ENCODE measurements at places on chromosomes 13 and 19.
A peak's percentile ranks its signal among the peaks of the same experiment; 100 is the strongest.

DNA sequence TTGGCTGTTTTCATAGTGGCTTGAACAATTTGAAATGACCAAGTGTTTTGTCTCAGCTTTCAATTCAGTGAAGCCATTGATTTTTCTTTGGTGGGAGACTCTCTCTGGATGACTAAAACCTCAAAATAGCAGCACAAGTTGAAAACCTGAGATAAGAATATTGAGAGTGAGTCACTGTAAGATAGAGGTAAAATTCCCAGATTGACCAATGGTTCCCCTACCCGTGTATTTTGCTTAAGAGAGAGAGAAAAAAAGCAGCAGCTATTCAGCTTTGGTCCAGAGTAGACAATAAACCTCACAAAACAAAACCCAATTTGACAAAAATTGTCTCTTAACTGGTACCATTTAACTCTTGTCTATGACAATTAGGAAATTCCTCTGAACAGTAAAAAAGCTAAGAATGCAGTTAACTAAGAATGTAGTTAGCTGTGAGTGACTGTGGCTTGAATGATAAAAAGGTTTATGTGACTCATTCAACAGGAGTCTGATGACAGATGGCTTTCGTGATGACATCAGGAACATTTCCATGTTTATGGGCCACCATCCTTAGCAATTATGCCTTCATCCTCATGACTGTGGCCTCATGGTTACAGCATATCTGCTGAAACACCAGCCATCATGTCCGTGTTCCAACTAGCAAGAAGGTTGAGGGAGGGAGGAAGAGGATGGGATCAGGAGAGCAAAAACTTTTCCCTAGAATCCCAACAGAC, 356.9 kb downstream of the NDFIP2 start:
- no peak for DNase-seq

DNA sequence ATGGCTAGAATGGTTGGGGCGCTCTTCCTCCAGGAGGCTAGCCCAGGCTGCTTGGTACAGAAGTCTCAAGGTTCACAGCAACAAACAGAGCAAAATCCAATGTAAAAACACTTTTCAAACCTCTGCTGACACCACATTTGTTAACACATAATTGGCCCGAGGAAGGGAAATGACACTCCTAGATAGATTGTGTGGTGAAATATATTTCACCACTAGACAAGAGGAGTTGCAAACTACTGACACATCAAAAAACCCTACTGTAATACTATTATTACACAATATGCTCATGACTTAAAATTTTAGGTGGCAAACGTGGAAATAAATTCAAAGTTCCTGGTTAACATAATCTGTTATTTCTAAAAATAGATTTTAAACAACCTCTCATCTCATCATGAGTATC, 643.6 kb downstream of the PCDH9 start:
- no peak for DNase-seq

- DNase-seq = no peak
These were observed 31.8 kb downstream of the CACNG6 start for GRCh38 chr19:54023191-54023590.

DNA sequence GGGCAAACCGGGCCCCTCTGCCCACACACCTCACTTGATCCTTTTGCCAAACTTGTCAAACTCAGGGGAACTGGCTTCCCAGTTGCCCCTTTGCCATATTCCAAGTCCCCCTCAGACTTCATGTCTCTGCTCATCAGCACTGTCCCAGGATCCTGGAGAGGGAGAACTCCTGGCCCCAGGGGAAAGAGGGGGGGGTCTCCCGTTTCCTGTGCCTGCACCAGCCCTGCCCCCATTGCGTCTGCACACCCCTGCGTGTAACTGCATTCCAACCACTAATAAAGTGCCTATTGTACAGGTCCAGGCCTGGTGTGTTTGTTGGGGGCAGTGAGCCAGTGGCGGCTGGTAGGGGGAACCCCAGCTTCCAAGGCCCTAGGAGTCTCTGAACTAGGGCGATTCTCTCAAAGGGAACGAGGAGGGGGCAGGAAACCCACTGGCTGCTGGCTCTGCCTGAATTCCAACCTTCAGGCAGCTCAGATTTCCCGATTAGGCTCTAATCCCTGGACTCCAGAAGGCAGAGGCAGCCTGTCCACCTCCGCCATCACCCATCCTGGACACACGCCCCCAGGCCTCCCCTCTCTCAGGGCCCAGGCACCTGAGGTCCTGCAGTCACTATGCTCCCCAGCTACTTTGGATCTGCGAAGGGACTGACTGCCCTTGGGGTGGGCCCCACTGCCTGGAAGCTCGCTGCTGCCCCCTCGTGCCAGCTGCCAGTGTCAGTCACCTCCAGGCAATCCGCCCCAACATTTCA, 9.7 kb upstream of the ILF3 start:
- DNase-seq = peak; percentile 73

- no peak for DNase-seq
These were observed 47.1 kb downstream of the INSR start for GRCh38 chr19:7247155-7247554.

- DNase-seq = no peak
These were observed 146.9 kb downstream of the DCLK1 start for GRCh38 chr13:35984287-35984686.

DNA sequence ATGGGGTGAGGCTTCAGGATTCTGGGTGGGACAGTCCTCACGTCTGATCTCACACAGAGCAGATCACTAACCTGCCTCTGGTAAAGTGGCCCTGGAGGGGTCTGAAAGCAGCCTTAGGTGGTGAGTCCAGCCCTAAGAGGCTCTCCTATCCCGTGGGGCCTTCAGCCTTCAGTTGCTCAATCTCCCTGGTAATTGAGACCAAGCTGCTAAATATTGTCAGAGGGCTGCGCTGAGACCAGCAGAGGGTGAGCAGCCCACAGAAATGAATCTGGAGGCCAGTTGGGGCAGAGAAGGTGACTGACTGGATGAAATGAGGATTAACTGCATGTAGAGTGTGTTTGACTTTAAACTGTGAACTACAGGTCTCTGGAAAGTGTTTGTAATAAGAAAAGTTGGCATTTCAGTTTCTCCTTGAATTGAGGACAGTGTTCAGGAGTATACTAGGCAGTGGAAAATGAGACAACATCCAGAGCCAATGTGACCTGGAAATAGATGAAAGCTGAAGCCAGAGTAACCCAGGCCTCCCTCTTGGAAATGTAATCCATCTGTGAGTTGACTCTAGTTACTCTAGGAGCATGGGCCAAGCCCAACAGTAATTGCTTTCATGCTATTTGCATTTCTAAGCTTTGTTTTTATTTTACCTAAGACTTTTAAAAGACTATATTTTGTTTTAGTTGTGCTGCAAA, 14.3 kb upstream of the HSPH1 start:
- no peak for DNase-seq

DNA sequence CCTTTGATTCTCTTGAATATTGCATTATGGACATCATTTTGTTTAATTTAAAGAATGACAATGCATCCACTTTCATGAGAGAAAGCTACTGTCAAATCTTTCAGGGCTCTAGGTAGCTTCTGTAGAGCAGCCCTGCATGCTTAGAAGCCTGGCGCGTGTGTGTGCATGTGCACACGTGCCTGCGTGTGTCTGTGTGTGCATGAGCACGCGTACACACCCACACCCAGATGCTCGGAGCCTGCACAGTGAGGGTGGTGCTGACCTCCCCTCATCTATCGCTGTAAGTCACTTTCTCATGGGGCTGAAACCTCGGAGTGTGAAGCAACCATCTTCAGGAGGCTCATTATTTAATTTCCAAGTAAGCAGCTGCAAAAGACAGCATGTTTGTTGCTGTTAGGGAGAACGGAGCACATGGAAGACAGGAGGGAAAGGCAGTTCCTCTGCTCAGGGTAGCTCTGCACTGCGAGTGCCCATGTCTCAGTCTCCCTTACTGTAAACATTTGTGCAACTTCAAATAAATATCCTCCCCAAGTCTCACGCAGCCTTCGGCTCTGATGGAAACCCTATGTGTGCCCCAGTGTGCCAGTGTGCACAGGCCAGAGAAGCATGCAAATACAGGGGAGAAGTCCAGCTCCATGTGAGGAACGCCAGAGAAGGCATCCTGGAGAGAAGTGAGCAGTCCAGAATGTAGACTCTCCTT, 22.8 kb downstream of the TSHZ3 start:
- no peak for DNase-seq

- no peak for DNase-seq
These were observed 14.5 kb upstream of the GJA3 start for GRCh38 chr13:20175406-20175794.

DNA sequence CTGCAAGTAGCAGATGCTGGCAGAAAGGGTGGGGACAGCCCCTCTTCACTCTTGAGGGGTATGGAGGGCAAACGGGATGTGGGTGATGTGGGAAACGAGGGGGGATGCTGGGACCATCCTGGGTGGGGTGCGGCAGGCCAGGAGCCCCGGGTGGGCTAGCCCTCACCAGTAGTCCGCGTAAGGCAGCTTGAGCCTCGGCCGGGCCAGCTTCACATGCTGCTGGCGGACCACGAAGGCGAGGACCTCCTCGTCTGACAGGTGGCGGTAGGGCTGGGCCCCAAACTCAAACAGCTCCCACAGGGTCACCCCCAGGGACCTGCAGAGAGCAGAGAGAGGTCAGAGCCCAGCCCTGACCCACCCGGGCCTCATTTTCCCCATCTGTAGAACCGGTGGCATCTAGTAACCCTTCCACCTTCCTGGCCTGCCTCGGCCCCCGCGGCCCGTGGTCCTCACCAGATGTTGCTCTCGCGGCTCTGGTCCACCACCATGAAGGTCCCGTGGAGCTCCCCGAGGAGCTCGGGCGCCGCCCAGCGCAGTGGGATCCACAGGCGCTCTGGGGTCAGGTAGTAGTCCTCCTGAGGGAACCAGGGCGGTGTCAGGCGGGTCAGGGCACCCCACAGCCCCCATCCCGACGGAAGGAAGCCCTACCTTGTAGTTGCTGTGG, 10.7 kb downstream of the LMTK3 start:
- no peak for DNase-seq

DNA sequence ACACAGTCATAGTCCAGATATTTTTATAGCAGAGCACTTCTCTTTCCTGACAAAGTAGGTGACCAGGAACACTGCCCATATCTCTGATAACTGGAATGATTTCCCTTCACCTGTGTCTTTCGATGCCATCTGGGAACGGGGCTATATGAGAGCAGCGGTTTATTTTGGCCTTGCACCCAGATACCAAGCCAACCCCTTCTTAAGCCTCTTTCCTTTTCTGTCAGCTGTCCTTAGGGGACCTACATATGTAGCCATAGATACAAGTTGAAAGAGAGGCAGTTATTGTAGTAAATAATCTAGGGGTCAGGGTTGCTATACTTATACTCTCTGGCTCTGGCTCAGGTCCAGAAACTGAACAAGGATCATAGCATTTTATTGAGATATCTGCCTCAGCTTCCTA, 128.8 kb downstream of the NHLRC3 start:
- DNase-seq = no peak

- DNase-seq = no peak
These were observed 676 bp downstream of the BRCA2 start for GRCh38 chr13:32316028-32316339.

- DNase-seq = no peak
These were observed 77.3 kb downstream of the OLFM4 start for GRCh38 chr13:53105890-53106289.

DNA sequence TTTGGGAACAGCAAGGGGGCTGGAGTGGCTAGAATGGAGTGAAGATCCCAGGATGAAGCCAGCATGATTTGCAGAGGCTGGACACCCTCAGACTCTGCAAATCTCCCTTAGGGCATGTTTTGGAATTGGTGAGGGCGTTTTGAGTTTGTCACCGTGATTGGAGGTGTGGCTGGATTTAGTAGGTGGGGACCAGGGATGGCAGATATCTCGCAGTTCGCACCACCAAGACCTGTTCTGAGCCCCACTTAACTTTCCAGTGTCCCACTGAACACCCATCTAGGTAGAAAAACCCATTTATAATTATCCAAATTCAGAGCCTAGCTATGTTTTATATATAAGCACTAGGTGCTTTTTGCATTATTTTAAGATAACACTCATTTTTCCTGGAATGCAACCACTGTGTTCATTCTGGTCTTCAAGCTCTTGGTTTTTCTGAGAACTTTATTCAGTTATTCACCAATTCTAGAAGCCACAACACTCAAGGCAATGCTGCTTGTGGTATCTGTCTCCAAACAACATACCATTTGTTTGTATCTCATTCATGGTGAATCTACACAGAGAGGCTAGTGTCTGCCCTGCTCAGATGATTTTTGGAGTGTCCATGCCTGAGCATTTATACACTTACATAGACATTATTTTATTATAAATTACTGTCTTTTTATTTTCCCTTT, 3.0 kb upstream of the NANOS2 start:
- DNase-seq = no peak

DNA sequence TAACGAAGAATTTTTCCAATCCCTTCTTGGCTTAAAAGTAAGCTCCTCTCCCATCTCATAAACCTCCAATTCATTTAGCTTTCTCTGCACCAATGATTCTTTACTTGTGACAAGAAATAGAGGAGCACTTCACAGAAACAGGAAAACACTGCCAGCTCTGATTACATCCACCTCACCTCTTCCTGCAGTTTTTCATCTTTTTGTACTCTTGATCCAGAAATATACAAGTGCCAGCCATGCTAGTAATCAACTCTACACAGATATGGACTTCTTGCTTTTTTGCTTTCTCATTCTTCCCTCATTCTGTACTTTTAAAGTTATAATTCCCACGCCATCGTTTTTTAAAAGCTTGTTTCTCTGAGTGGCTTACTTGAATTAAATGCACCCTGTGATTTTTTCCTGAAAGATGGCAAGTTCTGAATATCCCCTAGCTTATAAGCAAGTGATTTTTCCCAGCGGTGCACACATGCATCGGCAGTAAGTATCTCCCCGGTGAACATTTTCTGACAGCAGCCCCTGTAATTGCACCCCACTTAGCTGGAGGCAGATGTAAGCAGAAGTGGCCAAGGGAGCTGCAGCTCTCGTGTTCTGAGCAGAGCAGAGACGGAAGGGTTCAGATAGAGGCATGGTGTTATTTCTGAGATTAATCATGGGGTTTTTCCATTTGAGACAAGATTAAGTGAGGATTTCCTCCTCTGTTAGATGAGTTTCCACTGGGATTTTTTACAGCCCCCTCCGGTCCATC, 340.7 kb downstream of the SLC7A1 start:
- no peak for DNase-seq

DNA sequence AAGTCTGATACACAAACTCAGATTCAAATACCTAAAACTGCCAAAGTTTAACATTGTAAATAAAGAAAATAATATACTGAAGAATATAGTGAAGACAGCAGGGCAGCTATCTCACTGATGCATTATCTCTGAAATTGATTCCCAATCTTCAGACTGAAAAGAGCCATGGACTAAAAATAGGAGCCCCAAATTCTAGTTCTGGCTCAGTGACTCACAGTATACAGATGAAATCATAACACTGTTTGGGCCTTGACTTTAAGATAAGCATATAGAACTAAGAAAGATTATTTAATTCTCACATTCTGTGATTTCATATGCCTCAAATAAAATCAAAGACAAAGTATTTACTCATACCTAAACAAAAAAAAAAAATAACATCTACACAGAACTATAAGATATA, 53.9 kb downstream of the RBM26 start:
- no peak for DNase-seq
